ENCODE measurements at places on chromosomes 7 and 10.

DNA sequence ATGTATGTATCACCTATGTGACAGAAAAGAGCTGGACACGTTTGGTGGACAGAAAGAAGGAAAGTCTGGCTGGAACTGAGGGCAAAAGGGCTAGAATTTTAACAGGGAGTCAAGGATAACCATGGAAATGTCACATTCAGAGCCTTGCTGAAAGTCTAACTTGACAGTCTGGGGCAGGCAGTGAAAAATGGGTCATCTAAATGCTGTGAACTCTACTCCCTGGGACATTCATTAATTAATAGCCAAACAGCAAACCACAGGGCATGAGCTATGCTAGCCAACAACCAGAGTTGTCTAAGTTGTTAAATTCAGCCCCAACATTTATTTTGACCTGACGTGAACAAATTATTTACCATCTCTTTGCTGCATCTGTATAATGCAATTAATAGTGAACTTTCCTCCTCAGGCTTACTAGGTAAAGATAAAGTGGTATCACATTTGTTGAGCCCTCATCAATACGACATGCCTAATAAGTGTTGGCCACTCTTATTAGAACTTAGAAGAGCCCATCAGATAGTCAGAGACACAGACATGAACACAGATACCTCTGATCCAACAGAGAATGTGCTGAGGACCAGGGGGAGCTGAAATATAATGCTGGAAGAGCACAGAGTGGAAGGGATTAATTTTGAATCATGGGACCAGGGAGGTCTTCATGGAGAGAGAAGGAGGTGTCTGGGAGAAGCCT, 109.9 kb downstream of the SORCS1 start:
- no peak for DNase-seq

DNA sequence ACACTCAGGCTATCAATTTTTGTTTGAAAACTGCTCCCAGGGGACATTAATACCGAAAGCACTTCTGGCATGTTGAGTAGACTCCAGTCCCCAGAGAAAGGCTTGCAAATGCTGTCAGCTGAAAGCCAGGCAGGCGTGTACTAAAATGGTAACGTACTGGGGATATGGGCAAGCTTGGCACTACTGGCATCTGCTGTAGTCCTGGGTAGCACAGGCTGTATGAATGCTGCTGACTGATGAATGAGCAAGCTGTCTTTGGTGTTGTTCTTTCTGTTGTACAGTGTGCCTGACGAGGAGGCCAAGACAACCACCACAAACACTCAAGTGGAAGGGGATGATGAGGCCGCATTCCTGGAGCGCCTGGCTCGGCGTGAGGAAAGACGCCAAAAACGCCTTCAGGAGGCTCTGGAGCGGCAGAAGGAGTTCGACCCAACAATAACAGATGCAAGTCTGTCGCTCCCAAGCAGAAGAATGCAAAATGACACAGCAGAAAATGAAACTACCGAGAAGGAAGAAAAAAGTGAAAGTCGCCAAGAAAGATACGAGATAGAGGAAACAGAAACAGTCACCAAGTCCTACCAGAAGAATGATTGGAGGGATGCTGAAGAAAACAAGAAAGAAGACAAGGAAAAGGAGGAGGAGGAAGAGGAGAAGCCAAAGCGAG, 53.5 kb upstream of the AGBL3 start:
- DNase-seq, result no peak

DNA sequence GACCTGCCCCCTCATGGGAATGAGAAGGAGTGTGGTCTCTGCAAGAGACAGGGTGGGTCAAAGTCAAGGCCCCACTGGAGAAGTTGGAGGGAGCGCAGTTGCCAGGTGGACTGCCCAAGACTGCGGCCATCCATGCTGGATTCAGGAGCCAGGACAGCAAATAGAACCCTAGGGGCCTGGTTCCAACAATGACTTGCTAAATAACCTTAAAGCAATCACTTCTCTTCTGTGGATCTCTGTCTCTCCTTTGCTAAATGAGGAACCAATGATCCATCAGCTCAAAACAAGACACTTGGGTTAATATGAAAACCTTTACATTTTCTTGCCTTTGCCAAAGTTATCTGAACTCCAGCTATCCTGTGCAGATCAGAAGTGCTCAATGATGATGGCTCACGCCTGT, 12.6 kb upstream of the YWHAG start:
- no peak for DNase-seq

DNA sequence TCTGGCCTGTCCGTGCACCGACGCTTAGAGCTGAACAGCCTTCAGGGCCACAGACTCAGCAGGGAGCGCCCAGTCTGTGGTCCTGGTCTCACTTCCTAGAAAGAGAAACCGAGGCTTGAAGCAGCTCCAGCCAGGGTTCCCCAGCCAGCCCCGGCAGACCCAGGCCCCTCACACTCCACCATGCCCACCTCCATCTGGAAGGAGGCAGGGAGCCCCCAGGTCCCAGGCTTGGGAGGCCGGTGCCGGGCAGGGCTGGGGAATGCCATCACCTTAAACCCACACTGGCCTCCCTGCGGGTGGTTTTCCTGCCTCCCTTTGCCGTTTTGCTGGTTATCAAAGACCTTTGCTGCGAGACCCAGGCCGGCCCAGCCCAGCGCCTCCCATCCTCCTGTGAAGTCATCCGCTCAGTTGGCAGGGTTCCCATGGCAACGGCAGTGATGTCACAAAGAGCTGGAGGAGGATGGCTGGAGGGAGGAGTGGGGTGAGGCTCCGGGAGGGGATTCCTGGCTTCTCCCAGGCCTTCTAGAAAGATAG, 24.0 kb downstream of the ELFN1 start:
- DNase-seq, result no peak

- DNase-seq, result no peak
These were observed 56.7 kb upstream of the SEMA3A start for GRCh38 chr7:84251277-84251781.

DNA sequence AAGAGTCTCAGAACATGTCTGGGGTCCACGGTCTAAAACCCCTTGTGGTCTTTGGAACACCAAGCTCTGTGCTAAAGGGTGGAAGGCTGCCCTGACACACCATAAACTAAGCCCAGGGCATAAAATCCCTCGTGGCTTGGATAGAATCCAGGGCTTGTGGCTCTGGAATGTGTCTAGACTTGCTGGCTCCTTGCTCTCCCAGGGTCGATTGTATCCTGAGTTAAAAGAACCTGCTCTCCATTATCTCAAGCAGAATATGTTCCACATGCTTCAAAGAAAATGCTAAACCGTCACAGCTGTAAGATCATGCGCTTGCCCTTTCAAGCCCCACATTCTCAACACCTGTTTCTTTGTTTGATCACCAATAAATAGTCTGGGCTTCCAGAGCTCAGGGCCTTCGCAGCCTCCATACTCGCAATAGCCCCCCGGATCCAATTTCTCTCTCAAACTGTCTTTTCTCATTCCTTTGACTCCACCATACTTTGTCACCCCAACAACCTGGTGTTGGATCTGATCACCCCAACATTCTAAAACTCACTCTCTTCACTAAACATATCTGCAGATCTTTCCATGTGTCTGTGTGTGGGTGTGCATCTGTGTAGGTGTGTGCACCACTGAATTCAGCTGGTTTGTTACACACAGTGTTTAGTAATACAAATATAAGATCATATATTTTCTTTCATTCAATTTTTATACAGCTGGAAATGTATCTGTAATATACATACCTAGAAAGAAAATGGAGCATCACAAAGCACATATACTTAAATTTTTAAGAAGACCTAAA, 238.5 kb downstream of the ZMYND11 start:
- DNase-seq, result no peak

GRCh38 chr10:88702848-88703597, 3.0 kb upstream of the LIPK start:
- DNase-seq, result no peak

- DNase-seq, result no peak
These were observed 182.5 kb downstream of the SKAP2 start for GRCh38 chr7:26681819-26682418.

GRCh38 chr7:29564496-29565223, 1.0 kb downstream of the PRR15 start:
- no peak for DNase-seq

- DNase-seq, result peak; percentile 68
These were observed 16.1 kb upstream of the IMPDH1 start for GRCh38 chr7:128425850-128426249.

GRCh38 chr7:151550656-151551286, 31.1 kb upstream of the RHEB start:
- DNase-seq, result no peak

- no peak for DNase-seq
These were observed 391.8 kb downstream of the CALN1 start for GRCh38 chr7:72020311-72020710.

GRCh38 chr10:72219235-72219814, 3.2 kb upstream of the ASCC1 start:
- no peak for DNase-seq

DNA sequence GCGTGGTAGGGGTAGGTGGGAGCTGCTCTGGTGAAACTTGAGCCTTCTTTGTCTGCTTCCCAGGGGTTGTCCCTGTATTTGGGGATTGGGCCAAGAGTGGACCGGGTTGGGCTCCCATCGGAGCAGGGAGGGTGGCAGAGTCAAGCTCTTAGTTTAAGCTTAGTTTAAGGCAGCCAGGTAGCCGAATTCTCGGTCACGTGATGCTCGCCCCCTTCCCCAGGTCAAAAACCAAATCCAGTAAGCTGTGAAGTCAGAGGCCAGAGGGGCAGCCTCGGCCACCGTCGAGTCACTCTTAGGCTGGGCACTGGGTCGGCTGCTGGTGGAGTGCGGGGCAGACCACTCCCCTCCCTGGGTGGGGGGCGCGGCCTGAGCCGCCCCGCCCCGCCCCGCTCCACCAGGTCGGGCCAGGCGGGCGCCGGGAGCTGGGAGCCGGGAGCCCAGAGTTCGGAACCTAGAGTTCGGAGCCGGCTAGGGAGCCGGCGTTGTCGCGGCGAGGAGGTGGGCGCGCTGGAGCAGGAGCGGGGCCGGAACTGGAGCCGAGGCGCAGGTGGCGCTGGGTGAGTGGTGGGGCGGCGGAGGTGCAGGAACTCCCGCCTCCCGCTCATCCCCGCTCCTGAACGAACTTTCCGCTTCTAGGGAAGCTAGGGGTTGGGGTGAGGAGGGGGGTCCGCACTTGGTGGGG, 2.8 kb upstream of the LZTS2 start:
- DNase-seq, result no peak

DNA sequence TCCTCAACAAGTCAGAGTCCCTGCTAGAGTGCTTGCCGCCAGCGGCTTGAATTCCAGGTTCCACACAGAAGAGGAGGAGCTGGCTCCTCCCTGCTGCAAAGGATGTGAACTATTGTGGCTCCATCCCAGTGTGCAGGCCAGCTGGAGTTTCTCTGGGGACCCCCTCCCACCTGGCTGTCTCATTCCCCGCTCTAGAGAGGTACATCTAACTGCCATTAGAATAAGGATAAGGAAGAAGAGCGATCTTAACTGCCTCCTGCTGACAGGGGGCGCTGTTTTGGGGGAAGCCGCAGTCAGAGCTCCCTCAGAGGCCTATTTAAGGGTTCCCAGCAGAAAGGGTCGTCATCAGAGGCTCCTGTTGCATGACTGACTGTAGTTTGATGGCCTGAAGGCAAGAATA, 40.8 kb upstream of the HECW1 start:
- DNase-seq, result no peak

- peak; percentile 58 for DNase-seq
These were observed 32.2 kb downstream of the FOXL3 start for GRCh38 chr7:322111-322671.

GRCh38 chr7:81886211-81886764, 116.4 kb upstream of the HGF start:
- no peak for DNase-seq

- no peak for DNase-seq
These were observed 53.1 kb downstream of the APBB1IP start for GRCh38 chr10:26491276-26491675.

DNA sequence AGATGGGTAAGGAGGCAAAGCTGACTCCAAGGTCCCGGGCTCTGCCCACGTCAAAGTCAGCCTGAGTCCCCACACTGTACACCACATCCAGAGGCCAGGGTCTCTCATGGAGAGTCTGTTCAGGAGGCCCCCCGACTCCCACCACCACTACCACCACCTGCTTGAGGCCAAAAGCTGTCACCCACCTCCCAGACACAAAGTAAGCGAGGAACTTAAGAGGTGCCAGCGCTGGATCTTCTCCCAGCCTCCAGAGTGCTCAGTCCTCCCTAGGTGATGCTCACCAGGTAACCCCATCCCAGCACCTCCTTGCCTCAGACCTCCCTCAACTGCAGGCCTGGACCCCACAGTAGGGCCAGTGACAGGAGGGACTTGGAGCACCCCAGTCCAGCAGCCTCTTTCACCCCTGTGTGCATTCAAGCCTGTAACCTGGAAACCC, 520 bp downstream of the NPC1L1 start:
- DNase-seq, result no peak

- no peak for DNase-seq
These were observed 305.8 kb downstream of the KIF20B start for GRCh38 chr10:90007226-90007625.

DNA sequence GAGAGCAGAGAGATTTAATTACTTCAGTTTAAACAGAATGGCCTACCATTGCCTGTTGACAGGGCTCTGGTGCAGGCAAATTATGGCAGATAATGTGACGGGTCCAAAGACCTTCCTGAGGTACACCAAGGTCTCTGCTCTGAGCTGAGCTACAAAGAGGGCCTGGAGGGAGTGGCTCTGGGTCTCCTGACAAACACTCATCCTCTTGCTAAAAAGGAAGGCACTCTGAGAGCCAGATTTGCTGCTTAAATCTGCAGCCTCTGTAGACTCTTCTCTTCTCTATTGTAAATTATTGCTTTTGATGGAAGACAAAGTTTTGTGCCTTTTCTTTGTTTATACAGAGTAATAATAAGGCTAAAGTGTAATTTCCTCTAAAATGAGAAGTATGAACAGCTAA, 529.5 kb upstream of the FZD8 start:
- DNase-seq, result no peak

DNA sequence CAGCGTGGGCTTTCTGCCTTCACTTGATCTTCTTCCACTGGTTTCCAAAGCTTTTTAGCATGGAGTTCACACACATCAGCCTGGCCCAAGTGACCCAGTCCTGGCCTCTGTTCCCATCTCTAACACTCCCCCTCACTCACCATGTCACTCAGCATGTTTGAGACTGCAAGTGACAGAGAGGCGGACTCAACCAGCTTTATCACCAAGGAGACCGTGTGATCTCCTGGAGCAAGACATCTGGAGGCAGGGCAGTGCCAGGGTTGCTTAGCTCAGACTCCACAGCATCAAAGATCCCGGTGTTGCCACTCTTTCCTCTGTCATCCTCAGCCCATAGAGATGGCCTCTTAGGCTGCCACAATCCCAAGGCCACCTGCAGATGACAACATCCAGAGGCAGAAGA, 39.4 kb downstream of the FAM241B start:
- DNase-seq, result no peak

DNA sequence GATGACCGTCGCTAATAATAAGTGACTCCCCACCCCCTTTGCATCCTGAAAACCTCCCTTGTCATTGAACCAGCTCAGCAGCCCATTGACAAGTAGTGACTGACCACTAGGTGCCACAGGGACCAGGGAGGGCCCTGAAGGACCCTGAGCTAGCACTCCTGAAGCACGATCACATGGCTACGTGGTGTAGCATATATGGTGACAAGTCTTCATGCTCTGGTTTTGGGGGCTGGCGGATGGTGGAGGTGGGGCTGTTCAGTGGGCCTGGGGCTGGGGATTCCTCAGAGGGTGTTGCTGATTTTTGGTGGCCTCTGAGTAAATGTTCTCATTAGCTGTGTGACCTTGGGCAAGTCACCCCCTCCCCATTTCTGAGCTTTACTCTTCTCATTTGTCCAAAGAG, 4.7 kb downstream of the ADAMTS14 start:
- DNase-seq, result no peak
